ENCODE measurements at places on chromosomes 12 and 14. TPM values are rescaled to one million over a fixed set of nuclear protein-coding genes. Genes with fewer than 3 reads are reported as not detected.

Gene NR4A1
- 59.5 TPM for polyA plus RNA-seq

GRCh38 chr12:44367916-44368315 is 508.2 kb downstream of the NELL2 start:
- no peak for DNase-seq

Gene AICDA
- polyA plus RNA-seq: not detected

Gene CLEC1A
- 2.5 TPM for polyA plus RNA-seq

DNA sequence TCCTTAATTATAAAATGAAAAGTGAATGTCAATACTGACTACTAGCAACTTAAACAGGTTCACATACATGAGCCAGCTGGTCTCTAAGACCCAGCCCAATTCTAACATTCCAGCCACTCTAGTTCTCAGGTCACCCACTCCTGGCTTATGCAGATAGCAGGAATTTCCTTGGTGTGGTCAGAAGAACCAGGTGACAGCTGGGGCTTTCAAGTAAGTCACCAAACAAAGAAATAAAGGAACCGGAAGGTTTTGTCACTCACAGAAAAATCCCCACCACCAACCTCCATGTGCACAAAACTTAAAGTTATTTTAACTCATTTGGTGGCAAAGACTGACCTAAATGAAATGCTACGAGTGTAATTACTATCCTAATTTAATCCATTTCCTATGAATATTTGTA is 129.6 kb upstream of the CDKN3 start:
- DNase-seq: no peak

- no peak for DNase-seq
Observed at GRCh38 chr12:67546746-67547145, 101.8 kb upstream of the DYRK2 start.

Gene ANO2
- 6.8 TPM for polyA plus RNA-seq

GRCh38 chr12:12689647-12690300 is 6.2 kb downstream of the GPR19 start:
- DNase-seq: no peak

GRCh38 chr12:124345795-124346194 is 50.9 kb downstream of the RFLNA start:
- DNase-seq: no peak

GRCh38 chr12:42410340-42410739 is 84.4 kb downstream of the PPHLN1 start:
- DNase-seq: no peak

GRCh38 chr12:50612882-50613281 is 108.1 kb downstream of the DIP2B start:
- no peak for DNase-seq

DNA sequence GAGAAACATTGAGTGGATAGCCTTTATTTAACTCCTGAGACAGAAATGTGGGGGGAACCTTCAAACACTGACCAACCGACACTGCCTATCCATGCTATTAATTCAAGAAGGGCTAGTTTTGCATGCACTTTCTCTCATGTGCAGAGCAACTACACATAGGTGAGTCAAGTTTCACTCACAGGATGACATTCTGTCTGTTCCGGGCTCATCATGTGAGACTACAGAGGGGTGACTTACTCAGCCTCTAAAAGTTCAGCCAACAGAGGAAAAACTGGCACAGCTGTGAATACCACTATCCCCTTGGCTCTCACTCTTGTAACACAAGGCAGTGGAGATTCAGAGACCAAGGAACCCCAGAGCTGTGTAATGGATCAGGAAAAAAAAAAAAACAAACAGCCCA is 13.3 kb downstream of the BEST3 start:
- no peak for DNase-seq

- DNase-seq: no peak
Observed at GRCh38 chr14:97277711-97278110, 480.5 kb downstream of the VRK1 start.

- no peak for DNase-seq
Observed at GRCh38 chr14:81890020-81890419, 356.4 kb upstream of the SEL1L start.

Gene ZNF891
- 0.49 TPM for polyA plus RNA-seq

DNA sequence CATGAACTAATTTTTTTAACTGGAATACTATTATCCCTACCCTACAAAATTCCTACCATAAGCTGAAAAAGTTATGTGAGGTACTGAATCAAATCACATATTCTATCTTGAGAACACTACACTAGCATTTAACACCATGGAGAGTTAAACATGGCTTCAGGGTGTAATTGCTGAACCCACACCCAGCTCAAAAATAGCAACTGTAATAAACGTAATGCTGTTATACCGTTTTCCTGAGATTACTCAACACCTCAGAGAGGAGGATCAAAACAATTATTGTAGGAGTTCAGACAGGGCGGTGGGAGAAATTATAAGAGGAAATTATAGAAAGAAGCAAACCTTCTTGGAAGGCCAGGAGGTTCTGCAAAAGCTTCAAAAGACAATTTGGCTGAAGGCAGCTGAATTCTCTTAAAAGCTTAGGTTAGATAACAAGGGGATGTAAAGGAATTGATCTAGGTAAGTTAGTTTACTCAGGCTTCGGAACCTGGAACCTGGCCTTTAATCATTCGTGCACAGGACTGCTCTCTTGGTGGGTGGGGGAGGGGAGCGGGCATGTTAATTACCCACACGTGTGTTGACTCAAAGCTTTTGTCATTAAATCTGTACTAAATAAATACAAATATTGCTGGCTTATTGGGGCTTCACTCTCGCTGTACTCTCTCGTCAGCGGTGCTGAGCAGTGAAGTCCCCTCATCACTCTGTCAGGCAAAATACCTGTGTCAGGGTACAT is 12.1 kb upstream of the IPO8 start:
- DNase-seq: no peak

- DNase-seq: no peak
Observed at GRCh38 chr14:85813040-85813439, 283.1 kb downstream of the FLRT2 start.

Gene NFATC4
- 23.0 TPM for polyA plus RNA-seq

Gene FOXM1
- 0.08 TPM for polyA plus RNA-seq

DNA sequence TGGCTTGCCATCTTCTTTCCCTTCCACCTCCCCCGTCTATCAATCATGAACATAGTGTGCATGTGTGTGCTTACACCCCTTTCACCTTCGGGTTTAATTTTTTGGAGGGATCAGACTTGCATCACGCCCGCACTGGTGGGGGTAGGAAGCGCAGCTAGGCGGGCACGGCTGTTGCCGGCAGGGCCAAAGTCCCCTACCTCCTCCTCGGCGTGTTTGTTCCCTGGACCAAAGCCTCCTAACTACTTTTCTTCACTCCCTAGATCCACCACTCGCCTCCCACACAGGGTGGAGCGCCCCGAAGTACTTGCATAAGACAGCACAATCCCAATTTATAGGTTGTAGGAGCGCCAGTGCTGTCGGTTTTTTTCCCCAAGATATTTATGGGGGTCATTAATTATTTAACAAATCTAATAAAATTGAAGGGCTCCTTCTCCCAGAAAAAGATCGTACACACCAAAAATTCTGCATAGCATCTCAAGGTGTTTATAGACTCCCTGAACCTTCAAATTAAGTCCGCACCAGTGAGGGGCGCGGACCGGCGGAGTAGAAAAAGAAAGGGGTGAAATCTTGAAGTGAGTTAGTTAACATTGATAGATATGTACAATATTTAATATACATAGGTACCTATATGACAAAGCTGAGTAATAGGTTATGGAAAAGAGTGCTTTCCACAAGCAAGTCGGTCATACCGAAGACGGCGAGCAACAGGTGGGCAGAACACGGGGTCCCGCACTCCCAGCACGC is 717 bp downstream of the PKP2 start:
- peak; percentile 34 for DNase-seq

Gene SOAT2
- not detected for polyA plus RNA-seq

Gene PHETA1
- polyA plus RNA-seq: 29.5 TPM

GRCh38 chr12:67649261-67649569 is 670 bp downstream of the DYRK2 start:
- DNase-seq: peak; percentile 55

- peak; percentile 39 for DNase-seq
Observed at GRCh38 chr14:100825713-100826331, at the start of gene MEG3. Gene MEG3, plus strand, starts transcription at chr14:100826118.

- DNase-seq: no peak
Observed at GRCh38 chr14:103492156-103492925, 30.3 kb downstream of the CKB start.

DNA sequence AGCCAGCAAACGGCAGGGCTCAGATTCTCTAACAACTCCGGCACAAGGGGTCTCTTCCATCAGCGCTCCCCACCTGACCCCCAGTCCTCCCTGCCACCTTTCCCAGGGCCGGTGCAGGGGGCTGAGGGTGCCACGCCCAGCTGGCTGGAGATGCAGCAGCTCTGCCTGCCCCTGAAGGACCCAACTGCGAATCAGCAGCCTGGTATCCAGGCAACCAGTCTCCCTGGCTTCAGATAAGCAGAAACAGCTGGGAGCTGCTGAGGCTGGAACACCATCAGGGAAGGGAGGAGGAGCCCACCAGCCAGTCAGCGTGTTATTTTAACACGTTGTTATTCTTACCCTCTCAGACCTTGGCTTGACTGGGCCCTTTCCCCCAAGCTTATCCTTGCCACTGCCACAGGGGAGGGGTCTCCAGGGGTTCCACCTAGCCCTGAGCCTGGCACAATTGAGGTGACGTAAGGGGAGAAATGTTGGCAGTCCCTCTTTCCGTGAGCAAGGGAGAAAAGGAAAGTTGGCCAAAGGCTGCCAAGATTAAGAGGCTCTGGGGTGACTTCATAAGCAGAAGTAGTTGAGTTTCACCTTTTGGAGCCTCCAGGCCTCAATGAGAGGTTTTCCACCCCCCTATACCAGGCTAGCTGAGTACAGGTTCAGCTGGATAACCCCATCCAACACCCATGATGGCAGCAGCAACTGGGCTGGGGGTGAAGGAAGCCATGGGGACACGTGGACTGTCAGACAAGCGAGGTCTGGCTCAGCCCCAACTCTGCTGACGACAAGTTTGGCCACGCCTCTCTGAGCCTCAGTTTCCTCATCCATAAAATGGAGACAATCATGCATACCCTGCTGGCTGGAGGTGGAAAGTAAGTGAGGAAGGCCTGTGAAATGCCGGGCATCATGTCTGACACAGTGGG is 91.1 kb downstream of the IRF2BPL start:
- DNase-seq: peak; percentile 88

- no peak for DNase-seq
Observed at GRCh38 chr14:26835979-26836570, 238.2 kb upstream of the NOVA1 start.

- no peak for DNase-seq
Observed at GRCh38 chr12:132689227-132689626, 1.8 kb downstream of the PXMP2 start.

DNA sequence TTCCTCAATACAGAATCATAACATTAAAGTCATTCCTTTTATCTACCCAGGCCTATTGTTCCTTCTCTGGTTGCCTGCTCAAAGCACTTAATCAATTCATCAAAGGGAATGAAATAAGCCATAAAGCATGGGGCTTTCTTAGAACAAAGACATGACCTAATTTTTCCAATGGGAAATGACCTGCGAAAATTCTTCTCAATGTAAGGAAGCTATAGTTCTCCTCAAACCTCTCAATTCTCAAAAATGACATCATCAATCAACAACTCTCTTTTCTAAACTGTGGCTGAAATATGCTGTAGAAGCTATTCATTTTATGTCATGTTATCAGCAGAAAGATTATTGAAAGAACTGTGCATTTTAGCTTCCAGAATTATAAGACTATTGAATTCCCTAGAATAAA is 116.0 kb upstream of the PTPRR start:
- DNase-seq: no peak

DNA sequence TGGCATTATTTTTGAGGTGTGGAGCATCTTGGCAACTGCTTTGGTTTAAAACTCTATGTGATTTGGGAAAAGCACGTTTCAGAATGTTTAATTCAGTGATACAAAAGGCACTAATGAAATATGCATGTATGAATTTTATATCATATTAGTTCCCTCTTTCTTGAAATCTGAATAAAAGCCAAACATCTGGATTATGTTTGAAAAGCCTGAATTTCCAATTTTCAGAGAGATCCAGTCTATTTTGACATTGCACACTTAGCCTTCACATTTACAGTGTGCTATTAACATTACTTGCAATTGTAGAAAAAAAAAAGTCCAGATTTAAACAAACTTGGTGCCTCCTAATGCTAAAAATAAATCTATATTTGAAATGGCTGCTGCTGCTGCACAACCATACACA is 219.1 kb upstream of the NPAS3 start:
- DNase-seq: no peak

DNA sequence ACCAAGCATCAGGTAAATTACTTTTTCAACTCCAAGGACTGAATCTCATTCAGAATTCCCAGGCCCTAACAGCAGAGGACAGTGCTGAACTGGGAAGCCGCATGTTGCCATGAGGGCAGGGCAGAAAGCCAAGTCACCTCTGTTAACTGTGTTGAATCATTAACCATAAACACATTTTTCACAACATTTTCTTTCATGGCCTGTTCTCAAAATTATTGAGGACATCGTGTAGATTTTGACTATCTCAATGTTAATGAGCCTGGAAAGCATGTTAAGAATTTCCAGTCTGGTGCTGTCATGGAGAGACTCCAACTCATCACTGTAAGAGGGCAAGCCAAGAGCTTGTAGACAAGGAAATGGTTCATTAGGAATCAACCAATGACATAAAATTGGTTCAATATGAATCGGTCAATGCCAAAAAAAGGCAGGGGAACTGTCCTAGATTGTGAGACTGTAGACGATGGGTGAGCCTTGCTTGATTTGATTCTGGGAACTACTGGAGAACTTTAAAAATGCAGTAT is 33.7 kb downstream of the CPM start:
- DNase-seq: no peak

DNA sequence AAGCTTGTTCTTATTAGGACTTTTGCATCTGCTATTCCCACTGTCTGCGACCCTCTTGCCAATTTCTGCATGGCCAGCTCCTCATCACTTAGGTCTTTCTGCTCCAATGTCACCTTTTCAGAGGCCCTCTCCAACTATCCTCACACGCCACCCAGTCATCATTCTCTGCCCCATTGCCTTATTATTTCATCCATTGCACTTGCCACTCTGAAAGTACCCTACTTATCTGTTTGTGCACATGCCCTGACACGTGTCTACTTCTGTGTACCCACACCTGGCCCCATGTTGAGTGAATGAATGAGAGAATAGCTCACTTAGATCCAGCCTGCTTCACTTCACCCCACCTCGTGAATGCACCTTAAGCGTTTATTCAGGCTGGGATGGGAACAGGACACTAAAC is 218.7 kb upstream of the TBX3 start:
- DNase-seq: no peak

GRCh38 chr12:74365178-74365964 is 172.3 kb upstream of the ATXN7L3B start:
- no peak for DNase-seq

GRCh38 chr14:61475316-61475715 is 153.9 kb downstream of the PRKCH start:
- no peak for DNase-seq

Measured in heart left ventricle (tissue), 16 donors.